ENCODE measurements at places on chromosomes 7 and 10.

- no peak for DNase-seq
Measured at GRCh38 chr7:69508736-69509135, 89.5 kb upstream of the AUTS2 start.

- no peak for DNase-seq
Measured at GRCh38 chr7:32779167-32779566, 112.4 kb downstream of the KBTBD2 start.

DNA sequence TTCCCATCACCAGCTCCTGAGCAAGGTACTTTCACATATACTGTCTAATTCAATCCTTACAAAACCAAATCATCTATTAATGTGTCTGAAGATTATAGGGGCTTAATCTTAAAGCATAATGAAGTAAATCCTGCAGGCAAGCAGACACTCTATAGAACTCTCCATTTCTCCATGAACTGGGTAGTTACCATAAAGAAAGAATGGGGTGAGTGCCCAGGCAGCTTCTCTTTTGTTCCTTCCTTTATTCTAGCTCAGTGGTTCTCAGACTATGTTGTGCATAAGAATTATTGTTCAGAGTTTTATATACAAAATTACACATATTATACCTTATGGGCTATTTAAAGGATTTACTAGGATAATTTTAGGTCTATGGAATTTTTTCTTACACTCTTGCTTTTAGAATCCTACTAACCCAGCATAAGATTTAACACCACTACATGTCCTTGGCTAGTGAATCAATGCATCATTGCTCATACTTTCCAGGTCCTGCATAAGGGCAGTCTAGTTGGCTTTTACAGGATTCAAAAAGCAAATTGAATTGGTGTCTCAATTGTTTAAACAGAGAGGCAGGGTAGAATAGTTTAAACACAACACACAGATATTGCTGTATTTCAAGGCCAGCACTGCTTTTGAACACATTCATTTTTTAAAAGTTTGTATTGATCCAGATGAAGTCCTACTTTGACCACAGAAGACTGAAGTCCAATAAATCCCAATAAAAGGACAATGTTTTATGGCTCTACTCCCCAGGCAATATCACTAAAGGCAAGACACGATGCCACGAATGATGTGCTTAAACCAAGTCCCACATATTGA, 12.9 kb downstream of the SGCE start:
- DNase-seq = no peak

GRCh38 chr7:20301311-20301939, 29.3 kb upstream of the ITGB8 start:
- no peak for DNase-seq

DNA sequence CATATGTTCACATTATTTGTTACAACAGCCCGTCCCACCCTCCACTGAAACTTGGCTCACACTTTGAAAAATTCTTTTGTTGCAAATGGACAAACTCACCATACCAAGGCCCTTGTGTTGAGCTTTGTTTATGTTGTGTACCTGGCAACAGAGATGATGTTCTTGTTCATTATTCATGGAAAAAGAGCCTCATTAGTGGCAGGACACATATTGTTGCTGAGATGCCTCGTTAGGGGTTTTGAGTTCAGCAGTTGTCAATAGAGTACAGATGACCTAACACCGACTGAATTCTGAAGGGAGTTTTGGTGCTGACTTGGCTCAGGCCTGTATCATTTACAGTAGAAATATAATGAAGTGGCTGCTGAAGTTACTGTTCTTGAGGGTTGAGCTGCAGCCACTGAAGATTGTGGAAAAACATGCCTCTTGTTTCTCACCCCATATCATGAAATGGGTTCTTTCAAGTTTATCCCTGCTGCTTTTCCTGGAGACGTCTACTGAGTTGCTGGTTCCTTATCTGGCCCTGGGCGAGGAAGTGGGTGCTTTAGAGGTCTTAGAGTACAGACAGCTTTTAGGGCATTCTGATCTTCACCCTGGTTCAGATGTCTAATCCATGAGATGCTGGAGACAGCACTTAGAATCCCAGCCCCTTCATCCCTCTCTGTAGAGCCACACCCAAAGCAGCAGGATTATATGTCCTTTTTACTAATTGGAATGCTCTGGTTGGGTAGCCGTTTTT, 149.7 kb downstream of the WNT2 start:
- no peak for DNase-seq

- no peak for DNase-seq
Measured at GRCh38 chr10:20887706-20888555, 9.2 kb downstream of the NEBL start.

DNA sequence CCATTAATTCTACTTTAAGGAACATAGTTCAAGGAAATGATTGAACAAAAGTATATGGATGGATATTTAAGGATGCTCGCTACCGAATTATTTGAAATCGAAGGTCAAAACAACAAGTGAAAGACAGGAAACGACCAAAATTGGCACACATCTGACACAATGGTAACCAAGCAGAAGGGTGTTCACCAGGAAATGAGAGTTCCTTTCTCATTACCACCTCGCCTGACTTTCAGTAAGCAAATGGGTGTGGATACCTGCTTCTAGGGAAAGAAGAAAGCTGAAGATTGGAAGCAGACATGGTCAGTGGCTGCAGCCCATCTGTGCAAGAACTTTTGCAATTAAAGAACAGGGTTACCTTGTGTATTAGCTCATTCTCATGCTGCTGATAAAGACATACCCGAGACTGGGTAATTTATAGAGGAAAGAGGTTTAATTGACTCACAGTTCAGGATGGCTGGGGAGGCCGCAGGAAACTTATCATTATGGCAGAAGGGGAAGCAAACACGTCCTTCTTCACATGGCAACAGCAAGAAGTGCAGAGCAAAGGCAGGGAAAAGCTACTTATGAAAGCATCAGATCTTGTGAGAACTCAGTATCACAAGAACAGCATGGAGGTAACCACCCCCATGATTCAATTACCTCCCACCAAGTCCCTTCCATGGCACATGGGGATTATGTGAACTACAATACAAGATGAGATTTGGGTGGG, 6.2 kb upstream of the TMEM273 start:
- DNase-seq = no peak

DNA sequence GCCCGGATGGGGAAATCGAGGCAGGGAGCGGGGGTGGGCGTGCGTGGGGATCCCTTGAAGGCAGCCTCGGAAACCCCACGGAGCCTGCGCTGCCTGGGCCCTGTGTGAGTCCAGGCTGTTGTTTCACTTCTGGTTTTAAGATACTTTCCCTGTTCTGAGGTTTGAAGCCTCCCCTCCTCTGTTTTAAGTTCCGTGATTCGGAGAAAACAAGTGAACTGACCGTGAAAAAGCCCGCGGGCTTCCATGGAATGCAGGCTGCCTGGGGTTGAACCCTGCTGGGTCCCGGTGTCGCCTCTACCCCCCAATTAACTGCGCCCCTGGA, 401 bp downstream of the LRRC27 start:
- DNase-seq = no peak

GRCh38 chr7:43766564-43766963, 8.1 kb downstream of the BLVRA start:
- DNase-seq = no peak

GRCh38 chr7:39594988-39595620, 28.3 kb upstream of the RALA start:
- DNase-seq = no peak

- no peak for DNase-seq
Measured at GRCh38 chr7:91306266-91306665, 42.0 kb downstream of the FZD1 start.

DNA sequence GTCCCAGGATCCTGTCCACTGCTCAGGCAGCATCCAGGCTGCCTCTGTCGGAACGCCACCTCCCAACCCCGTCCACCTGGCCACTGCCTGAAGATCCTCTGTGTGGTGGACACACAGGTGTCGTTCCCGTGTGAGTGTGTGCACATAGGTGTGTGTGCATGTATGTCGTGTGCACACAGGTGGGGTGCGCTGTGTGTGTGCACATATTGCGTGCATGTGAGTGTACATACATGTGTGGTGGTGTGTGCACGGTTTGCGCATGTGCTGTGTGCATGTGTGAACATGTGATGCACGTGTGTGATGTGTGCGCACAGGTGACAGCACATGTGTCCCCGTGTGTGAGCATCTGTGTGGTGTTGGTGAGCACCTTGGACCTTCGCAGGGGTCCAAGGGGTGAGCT, 7.1 kb downstream of the TMEM184A start:
- DNase-seq = no peak

- no peak for DNase-seq
Measured at GRCh38 chr10:119630300-119630699, 20.9 kb upstream of the BAG3 start.

GRCh38 chr7:15558756-15559155, 3.1 kb downstream of the AGMO start:
- DNase-seq = no peak

- DNase-seq = no peak
Measured at GRCh38 chr10:47164800-47165128, 135.2 kb upstream of the GDF10 start.

GRCh38 chr10:102868911-102869257, 386 bp upstream of the AS3MT start:
- DNase-seq = no peak

DNA sequence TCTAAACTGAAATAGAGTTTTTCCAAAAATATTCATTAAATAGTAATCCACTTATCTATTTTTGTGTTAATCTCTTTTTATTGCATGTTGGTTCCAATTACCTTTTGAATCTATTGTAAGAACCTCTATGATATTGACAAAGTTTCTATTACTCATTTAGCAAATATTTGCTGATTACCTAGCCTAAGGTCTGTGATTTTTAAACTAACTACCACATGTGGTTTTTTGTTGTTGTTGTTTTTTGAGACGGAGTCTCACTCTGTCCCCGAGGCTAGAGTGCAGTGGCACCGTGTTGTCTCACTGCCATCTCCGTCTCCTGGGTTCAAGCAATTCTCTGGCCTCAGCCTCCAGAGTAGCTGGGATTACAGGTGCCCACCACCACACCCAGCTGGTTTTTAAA, 2.0 kb upstream of the ASB13 start:
- DNase-seq = no peak

- DNase-seq = no peak
Measured at GRCh38 chr7:96734343-96734742, 24.7 kb upstream of the SEM1 start.

GRCh38 chr7:96440328-96440727, 118.4 kb upstream of the SLC25A13 start:
- DNase-seq = no peak

DNA sequence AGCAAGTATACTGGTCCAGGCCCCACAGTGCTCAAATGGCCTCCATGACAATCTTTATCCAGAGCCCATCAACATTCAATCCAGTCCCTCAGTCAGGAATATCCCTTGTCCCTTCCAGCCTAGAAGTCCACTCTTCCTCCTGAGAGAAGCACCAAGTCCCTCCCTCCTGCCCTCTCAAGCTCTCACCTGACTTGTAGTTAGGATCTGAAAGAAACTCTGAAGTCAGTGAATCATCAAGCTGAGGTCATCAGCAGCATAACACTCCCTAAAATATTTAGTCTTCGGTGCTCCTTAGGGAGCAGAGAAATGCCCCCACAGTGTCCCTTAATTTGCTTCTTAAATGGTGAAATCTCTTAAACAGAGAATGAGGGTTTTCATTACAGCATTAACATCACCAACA, 31.0 kb downstream of the GRM8 start:
- no peak for DNase-seq

DNA sequence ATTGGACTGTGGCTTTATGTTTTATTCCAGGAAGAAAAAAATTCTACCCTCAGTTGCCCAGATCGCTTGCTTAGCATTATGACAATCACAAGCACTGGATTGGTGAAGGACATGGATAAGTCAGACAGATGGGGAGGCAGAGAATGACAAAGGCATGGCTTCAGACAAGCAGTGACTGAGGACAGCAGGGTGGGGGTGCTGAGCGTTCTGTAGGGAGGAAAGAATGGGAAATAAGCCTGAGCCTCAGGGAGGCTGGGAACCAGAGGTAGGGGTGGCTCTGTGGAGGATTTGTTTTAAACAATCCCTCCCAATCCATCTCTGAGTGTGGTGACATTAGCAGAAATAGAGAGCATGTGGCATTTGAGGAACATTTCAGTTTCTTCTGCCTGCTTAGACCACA, 896.9 kb downstream of the CCSER2 start:
- no peak for DNase-seq

- no peak for DNase-seq
Measured at GRCh38 chr7:4612939-4613841, 68.9 kb upstream of the FOXK1 start.

- DNase-seq = no peak
Measured at GRCh38 chr7:69173846-69174245, 424.4 kb upstream of the AUTS2 start.

DNA sequence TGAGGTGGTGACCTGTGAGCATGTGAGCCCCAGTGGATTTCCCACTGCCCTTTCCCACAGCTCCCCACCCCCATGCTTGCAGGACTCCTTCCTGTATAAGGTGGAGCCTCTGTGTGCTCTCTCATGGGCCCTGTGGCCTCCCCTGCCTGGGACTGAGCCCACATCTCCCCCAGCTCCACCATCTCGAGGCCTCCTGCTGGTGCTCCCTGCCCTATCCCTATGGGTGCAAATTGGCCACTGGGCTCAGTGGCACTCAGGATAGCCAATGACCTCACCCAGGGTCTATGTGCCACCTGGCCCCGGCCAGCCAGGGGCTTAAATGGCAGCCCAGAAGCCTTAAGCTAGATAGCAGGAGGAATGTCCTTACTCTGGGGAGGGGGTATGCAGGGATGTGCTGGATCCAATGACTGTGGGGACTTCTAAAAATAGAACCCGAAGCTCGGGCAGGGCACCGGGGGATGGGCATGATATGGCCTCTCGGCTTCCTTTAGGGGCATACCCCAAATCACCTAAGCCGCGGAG, 2.0 kb downstream of the LDB3 start:
- DNase-seq = no peak

DNA sequence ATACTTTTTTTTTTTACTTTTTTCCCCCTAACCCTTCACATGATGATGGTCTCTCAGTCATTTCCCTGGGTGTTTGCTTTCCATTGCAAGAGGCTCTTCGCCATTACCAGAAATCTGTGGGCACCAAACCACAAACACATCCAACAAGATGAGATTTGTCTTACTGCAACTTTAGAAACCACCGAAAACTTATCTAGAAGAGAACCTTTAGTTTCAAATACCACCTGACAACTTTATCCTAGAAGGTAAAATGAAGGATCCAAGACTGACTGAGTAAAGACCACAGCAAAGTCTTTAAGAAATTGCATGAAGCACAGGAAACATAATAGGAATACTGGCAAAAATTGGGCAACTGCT, 363.3 kb upstream of the MBL2 start:
- DNase-seq = no peak

GRCh38 chr7:114554781-114555537, 140.3 kb downstream of the FOXP2 start:
- DNase-seq = no peak

Data from T-helper 17 cell (primary cell).